Activated CD4-positive, alpha-beta memory T cell treated with anti-CD3 and anti-CD28 coated beads for 36 hours (primary cell): ENCODE measurements at places on chromosomes 12 and 14. TPM values are rescaled to one million over a fixed set of nuclear protein-coding genes. Genes with fewer than 3 reads are reported as not detected.

DNA sequence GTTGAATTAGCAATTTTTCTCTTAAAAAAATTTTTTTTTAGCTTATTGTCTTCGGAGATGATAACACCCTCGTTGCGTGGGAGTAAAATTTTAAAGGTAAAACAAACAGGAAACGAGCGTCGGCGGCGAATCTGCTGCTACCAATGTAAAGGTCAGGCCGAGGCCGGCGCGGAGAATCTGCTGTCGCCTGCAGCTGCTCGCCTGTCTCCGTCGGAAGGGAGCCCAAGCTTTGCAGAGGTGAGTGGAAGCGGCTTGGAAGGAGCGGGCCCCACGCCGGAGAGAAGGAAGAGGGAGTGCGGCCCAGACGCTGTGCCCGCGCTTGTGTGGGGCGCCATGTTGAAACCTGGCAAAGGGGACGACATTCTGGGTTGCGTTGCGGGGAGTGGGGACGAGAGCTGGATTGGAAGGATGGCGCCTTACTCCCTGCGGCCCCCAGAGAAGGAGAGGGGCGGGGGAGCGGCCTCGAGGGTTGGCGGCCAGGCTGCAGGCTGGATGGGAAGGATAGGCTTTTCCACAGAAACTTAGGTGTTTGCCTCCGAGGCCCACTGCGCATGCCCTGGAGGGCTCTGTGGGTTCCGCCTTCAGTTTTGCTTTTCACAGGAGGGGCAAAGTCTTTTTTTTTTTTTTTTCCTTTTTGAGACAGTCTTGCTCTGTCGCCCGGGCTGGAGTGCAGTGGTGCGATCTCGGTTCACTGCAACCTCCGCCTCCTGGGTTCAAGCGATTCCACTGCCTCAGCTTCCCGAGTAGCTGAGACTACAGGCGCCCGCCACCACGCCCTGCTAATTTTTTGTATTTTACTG, at the start of gene SNRNP35:
Gene SNRNP35 (plus strand): TSS at position 160 of the 800 bp plus-strand sequence. CDS start 7,402 bp downstream, outside the sequence.
- no peaks in the 10 kb centered on the region for H3K27me3 ChIP-seq
- peaks cover 9% of the 10 kb centered on the region for H3K36me3 ChIP-seq
- H3K27ac ChIP-seq = peak within 1 kb of the TSS; percentile 99
- H3K4me1 ChIP-seq = peaks cover 23% of the 10 kb centered on the region

GRCh38 chr12:67692966-67693365, 44.4 kb downstream of the DYRK2 start:
- H3K4me3 ChIP-seq = no peak overlapping the region
- H3K27me3 ChIP-seq = peaks cover 4% of the 10 kb centered on the region
- peaks cover 2% of the 10 kb centered on the region for H3K36me3 ChIP-seq
- DNase-seq = no peak

DNA sequence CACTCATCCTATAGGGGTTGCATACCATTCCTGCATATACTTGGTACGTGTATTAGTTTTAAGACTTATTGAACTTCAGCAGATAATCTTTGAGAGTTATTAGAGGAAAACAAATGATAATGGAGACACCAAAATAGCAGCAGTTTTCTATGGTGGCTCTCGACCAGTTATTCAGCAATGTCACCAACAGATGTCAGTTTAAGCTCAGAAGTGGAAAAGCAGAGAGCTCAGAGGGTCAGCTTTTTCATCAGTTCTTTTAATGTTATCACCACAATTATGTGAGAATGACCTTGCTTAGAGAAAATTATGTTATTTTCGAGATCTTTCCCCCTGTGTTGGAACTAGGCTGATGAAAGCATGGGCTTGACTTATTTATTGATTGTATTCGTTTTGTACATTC, 32.0 kb downstream of the PTPN11 start:
- no peaks in the 10 kb centered on the region for H3K27me3 ChIP-seq
- no peak for DNase-seq
- H3K36me3 ChIP-seq = peaks cover 36% of the 10 kb centered on the region

DNA sequence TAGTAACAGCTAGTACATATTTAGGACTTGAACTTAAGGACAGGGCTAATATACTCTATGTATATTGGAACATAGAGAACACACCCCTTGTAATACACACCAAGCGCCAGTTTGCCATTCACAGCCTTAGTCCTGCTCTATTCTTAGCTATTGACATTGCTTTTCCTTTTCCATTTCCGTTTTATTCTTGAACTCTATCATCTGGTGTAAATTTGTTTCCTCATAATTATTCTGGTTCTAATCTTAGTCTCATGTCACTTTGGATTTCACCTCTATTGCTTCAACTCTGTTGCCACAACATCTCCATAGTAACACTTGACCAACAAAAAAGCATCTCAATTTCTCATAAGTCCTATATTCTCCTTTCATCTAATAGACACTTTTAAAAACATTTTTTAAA, 225.7 kb downstream of the PHLDA1 start:
- H3K36me3 ChIP-seq = no peaks in the 10 kb centered on the region
- H3K27me3 ChIP-seq = no peaks in the 10 kb centered on the region
- H3K4me3 ChIP-seq = no peak overlapping the region
- no peaks in the 10 kb centered on the region for H3K4me1 ChIP-seq

- no peaks in the 10 kb centered on the region for H3K4me1 ChIP-seq
- no peak for DNase-seq
- H3K27ac ChIP-seq = no peak overlapping the region
- no peaks in the 10 kb centered on the region for H3K36me3 ChIP-seq
- no peak overlapping the region for H3K4me3 ChIP-seq
These were observed 49.2 kb downstream of the FBXL14 start for GRCh38 chr12:1544996-1545700.

DNA sequence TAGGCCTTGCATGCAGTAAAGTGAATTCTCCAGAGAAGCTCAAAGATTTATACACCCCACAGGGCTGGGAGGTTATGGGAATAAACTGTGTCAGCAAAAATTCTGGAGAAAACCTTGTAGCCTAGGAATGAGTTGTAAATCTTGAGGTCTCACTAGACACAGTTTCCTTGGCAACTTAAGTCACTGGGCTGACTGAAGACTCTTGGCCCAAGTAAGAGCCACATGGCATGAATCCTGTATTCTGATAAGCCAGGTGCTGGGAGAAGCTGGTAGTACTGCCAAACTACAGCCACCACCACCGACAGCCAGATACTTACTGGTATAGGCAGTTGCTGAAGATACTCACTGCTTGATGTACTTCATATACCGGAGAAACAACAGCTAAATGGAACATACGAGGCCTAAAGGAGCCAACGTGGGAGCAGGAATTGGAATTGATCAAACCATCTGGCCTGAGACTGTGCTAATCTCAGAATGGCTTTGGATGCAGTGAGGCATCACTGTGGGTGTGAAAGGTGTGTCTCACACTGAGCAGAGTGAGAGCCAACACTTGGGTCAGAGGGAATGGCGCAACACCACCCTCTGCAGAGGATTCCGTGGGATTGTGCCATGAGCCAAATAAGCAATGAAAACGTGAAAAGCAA, 102.8 kb upstream of the TMCC3 start:
- H3K4me1 ChIP-seq = no peaks in the 10 kb centered on the region
- no peak for DNase-seq
- H3K4me3 ChIP-seq = no peak overlapping the region
- no peaks in the 10 kb centered on the region for H3K36me3 ChIP-seq
- no peak overlapping the region for H3K27ac ChIP-seq

DNA sequence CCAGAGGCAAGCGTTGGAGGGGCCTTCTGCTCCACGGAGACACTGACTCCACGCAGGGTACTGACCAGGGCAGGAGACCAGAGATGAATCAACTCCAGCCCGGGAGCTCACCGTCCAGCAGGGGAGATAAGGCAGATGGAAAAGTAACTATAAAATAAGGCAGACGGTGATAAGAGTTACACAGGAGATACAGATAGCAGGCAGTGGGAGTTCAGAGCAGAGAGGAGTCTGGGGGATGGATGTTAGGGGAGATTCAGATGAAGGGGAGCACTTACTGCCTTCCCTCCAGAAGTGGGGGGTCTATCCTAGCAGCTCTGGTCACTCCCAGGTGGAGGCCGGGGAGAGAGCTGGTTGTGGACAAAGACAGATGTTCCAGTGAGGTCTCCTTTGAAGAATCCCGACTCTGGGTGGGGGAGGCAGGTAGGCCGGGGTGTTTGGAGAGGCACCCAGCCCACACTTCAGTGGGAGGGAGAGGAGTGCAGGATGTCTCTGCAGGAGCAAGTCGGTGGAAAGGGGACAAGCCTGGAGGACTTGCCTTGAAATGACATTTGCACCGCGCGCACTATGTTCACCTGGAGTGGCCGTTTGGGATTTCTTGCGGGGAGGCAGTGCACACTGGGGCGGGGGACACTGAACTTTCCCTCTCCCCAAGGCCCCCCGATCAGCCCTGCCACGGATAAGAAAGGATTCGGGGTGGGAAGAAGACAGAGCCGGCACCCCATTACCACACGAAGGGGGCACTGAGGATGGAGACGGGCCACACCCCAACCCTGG, 1.2 kb downstream of the PITPNM2 start:
- H3K36me3 ChIP-seq = peaks cover 6% of the 10 kb centered on the region
- peak overlapping the region; percentile 67 for H3K4me3 ChIP-seq
- peaks cover 4% of the 10 kb centered on the region for H3K27me3 ChIP-seq
- no peak for DNase-seq
- no peak overlapping the region for H3K27ac ChIP-seq

DNA sequence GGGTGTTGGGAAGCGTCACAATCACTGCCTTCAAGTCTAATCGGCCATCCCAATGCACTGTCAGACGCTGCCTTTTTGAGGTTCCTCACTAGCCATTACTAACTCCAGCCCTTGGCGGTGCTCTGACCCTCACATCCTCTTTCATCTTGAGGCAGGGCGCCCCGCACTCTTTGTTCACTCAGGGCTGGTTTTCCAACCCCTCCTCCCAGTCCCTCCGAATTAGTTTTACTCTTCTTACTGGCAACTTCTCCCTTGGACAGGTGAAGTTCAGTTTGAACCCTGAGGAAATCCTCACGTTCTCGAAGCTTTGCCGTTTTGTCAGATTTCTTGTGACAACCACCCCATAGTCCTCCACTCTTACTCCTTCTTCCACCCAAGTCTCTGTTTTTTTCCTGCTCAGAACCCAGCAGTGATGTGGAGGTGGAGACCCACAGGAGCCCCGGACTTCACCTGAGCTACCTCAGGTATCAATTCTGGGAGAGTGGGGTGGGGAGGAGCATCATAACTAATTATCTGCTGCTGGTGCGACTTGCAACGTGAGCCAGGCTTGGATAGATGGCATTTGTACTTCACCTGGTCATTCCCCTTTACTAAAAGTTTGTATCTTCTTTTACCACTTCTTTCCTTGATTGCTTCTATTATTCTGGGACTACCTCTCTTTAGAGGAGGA, 757 bp downstream of the ZC3H10 start:
- H3K36me3 ChIP-seq = peaks cover 34% of the 10 kb centered on the region
- H3K4me3 ChIP-seq = peak overlapping the region; percentile 99
- peaks cover 31% of the 10 kb centered on the region for H3K4me1 ChIP-seq
- no peaks in the 10 kb centered on the region for H3K27me3 ChIP-seq

DNA sequence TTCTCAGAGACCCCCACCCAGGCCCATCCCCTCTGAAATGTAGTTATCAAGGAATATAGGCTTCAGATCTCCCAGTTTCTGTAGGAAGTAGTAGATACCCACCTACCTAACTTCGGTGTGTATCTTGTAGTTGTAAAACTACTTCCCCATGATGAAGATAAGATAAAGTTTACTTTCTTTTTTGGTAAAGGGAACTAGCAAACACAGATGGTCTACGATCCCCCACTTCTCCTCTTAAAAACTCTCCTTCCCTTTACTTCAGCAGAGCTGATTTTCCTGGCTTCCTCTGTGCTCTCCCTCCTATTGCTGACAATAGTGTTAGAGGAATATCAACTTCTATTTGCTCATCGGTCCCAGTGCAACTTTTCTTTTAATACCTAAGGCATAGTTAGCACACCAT, 395.2 kb downstream of the RPL10L start:
- H3K27ac ChIP-seq = no peak overlapping the region
- H3K4me3 ChIP-seq = no peak overlapping the region
- no peaks in the 10 kb centered on the region for H3K27me3 ChIP-seq
- no peaks in the 10 kb centered on the region for H3K36me3 ChIP-seq

DNA sequence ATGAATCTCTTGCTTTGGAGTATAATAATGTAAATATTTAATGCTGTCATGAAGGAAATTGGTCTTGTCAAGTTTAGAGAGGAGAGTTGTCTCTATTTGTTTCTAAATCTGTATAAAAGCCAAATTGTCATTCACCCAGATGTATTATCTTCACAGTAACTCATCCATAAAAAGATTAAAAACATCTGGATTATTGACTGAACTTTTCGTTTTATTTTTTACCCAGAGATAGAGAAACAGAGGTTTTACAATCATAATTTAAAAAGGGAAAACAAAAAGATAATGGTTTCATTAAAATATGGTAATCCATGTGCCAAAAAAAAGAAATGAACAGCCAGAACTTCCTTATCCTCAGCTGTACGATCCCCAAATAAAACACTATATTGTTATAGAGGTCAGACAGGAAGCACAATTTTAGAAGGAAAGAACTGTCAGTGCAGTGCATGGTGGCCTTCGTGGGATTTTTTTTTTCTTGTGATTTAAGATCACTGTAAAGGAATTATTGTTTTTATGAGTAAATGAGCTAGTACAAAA, 125.9 kb downstream of the ACSS3 start:
- no peaks in the 10 kb centered on the region for H3K36me3 ChIP-seq
- no peaks in the 10 kb centered on the region for H3K4me1 ChIP-seq
- no peak overlapping the region for H3K4me3 ChIP-seq
- DNase-seq = no peak

- H3K27me3 ChIP-seq = peaks cover 1% of the 10 kb centered on the region
- no peaks in the 10 kb centered on the region for H3K4me1 ChIP-seq
- no peaks in the 10 kb centered on the region for H3K36me3 ChIP-seq
- no peak for DNase-seq
These were observed 115.9 kb upstream of the TBX3 start for GRCh38 chr12:114799574-114800487.

GRCh38 chr12:84117190-84117589, 795.4 kb downstream of the SLC6A15 start:
- H3K4me3 ChIP-seq = no peak overlapping the region
- DNase-seq = no peak
- no peaks in the 10 kb centered on the region for H3K36me3 ChIP-seq
- no peaks in the 10 kb centered on the region for H3K27me3 ChIP-seq
- no peak overlapping the region for H3K27ac ChIP-seq

The NANOG gene
- total RNA-seq = not detected

The MYO1H gene
- not detected for total RNA-seq

The SLC10A1 gene
- not detected for total RNA-seq

The SCN8A gene
- total RNA-seq = 0.64 TPM

The DHRS4 gene
- 25.7 TPM for total RNA-seq

The TAMALIN gene
- 15.1 TPM for total RNA-seq

The PGAM5 gene
- total RNA-seq = 56.4 TPM
